ENCODE measurements at places on chromosomes 1 and 21.

DNA sequence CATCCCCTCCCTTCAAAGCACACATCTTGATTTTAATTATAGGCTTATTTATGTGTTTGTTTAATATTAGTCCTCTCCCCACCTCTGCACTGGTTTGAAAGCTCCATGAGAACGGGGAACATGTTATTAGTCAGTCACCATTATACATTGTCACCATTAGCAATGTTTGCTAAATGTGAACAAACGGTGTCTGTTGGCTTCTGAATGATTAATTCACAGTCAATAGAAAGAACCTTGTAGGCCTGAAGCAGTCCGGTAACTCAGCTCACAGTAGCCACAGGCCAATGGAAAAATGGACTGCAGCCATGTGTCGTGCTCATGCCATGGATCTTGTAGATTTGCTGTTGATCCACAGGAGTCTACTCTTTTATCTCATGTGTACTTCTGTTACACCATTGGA lies 49.7 kb upstream of the NHLH2 start:
- no peak for DNase-seq

- no peak for DNase-seq
Observed at GRCh38 chr1:42815941-42816584, 859 bp upstream of the ERMAP start.

DNA sequence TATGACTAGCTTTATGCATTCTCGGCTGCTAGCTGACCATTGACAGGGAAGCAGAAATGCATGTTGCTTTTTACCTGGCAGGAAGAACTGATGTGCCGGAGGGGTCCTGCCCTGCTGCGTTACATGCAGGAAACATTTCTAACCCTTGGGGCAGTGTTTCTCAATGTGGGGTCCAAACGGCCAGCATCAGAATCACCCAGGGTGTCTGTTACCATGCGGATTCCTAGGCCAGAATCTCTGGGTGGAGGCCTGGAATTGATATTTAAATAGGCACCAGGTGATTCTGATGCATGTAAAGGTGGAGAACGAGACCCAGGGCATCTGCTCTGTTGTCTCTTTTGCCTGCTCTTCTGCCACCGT lies 182.7 kb downstream of the PCP4 start:
- no peak for DNase-seq

DNA sequence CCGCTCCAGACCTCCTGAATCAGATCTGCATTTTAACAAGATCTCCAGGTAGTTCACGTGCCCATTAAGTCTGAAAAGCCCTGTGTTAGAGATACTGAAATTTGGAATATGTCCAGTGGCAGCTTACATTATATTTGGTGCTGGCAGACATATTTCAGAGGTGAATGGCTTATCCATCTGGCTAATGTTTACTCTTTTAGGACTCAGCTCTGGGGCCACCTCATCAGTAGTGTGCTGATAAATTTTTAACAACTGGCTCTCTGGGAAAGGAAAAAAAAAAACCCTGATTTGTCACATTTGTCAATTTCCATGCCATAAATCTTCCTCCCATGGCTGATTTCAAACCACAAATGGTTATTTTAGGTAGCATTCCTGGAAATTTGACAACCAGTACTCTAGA lies 25.3 kb upstream of the SYT6 start:
- no peak for DNase-seq

GRCh38 chr1:49864581-49864980 lies 159.2 kb downstream of the AGBL4 start:
- no peak for DNase-seq

DNA sequence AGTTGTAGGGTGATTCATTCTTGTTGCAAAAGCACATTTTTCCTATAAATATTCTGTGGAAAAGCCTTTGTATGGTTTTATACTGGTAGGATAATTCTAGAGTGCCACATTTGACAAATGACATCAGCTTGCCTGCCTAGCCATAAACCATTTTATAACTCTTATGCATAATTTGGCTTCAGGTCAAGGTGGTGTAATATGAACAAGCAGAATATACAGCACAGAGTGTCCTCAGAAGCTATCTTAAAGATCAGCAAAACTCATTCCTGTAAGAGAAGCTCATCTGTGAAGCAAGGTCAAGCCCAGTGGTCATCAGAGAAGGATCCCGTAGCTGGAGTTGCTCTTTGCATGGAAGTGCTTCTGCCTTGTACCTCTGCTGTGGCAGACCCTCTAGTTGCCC lies 24.0 kb upstream of the C1orf21 start:
- DNase-seq, result no peak

Data from CD4-positive, CD25-positive, alpha-beta regulatory T cell (primary cell).